ENCODE measurements at places on chromosomes 1 and 21.

GRCh38 chr1:51729824-51730301 lies 113.0 kb downstream of the OSBPL9 start:
- no peak for DNase-seq

GRCh38 chr1:109508001-109508872 lies 1.3 kb downstream of the AMIGO1 start:
- DNase-seq: no peak

DNA sequence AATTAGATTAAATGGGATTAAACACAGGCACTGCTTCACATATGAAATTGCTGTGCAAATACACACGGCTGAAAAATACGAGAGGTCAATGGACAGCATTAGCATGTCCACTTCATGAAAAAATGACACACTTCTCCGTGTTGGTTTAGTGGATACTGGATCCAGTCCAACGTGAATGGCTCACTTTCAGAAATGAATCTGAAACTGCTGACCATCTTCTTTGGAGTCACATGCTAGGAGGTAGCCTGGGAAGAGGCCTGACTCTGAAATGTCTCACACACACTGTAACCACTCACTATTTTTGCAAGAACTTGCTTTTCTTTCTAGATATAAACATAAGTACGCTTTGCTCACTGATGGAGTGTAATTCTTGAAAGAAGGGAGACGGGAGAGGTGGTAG lies 127.3 kb downstream of the HLCS start:
- no peak for DNase-seq

DNA sequence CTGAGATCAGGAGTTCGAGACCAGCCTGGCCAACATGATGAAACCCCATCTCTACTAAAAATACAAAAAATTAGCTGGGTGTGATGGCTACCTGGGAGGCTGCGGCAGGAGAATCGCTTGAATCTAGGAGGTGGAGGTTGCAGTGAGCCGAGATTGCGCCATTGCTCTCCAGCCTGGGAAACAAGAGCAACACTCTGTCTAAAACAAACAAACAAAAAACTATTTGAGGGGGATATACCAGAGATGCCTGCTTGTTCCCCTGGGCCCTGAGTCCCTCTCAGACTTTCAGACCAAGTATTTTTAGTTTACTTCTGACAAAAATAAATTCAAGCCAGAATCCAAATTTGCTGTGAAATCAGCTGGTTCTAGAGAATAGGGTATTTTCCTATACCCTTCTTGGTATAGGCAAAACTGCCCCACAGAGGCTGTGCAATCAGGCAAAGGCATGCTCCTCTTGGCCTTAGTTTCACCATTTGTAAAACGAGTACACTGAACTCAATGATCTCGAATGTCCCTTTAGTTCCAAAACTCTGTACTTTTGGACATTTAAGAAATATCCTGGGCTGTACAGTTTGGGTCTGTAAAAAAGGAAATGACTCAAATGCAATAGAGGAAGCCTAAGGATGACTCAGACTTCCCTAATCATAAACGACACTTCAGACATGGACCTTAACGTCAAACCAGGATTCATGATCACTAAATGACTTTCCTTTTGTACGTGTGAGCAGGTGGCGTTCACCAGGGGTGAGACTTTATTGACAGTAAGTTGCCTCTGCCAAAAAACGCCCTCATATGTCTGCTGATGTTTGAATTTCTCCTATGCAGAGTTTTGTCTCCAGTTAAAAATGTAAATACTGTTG lies 16.1 kb downstream of the ENSA start:
- DNase-seq: no peak

All from right cardiac atrium (tissue), 5 donors.